GM12878 (cell line): ENCODE measurements at places on chromosomes 1 and 21.

GRCh38 chr1:5810553-5811270 lies 181.5 kb downstream of the NPHP4 start:
- DNase-seq: no peak

DNA sequence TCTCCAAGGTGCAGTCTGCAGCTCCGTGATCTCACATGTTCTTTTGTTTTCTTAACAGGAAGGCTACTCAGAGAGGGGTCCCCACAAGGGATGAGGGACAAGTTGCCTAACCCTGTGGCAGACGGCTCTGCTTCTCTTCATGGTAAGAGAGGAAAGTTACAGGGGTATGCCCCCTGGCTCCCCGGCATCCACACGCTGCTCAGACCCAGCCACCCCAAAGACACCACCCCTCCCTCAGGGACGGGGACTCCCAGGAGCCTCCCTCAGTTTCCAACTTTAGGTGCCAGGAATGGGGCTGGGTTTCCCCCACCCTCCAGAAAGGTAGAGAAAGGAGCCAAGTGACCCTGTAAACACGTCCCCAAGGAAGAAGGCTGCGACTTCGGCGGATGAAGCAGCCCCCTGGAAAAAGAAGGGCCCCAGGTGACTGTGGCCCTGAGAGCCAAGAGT lies 19.7 kb downstream of the OPTC start:
- DNase-seq: no peak

DNA sequence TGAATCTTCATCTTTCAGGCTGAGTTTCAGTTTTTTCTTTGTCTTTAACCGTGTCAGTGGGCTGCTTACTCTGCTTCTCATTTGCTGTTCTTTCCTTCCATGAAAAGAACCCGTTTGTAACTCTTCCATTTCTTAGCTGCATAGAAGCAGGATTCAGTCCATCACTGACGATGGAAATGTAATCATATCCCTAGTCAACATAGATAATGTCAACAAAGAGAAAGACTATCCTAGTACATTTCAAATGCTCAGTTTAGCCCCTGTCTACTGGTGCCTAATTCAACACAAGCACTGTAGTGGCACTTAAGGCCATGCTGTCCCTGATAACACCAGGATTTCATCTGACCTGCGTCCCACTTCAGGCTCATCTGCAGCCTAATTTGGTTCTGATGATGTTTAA lies 376 bp downstream of the GBP1 start:
- no peak for DNase-seq

DNA sequence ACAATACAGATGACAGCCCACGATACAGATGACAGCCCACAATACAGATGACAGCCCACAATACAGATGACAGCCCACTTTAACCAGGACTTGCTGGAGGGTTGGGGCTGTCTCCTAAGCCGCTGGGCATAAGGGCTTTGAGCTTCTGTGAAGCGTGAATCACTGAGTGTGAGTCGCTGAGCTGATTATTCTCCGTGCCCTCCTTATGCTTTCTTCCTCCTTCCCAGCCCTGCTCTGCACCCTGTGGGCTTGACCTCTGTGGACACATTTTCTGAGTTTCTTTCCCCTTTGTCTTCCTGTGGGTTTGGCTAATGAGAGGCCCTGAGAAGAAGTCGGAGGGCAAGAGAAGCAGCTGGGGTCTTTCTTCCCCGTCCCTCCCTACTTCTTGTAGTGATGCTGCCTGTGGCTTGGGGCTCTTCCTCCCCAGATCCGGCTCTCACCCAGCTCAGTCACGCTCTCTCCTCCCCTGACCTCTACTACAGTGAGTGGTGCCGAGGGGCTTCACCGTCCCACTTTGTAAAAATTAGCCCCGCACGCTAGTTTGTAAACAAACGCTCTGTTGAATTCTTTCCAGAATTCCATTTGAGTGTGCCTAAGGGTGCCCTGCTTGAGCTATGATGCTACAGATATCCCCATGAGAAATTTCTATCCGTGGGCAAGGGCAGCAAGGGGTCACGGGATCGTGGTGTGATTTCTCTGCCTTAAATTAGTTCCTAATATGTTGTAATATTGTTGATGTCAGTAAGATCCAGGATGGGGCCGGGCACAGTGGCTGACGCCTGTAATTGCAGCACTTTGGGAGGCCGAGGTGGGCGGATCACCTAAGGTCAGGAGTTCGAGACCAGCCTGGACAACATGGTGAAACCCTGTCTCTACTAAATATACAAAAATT lies 46.4 kb upstream of the SOD1 start:
- DNase-seq: no peak

- no peak for DNase-seq
Observed at GRCh38 chr1:2085080-2085479, 34.9 kb downstream of the PRKCZ start.

DNA sequence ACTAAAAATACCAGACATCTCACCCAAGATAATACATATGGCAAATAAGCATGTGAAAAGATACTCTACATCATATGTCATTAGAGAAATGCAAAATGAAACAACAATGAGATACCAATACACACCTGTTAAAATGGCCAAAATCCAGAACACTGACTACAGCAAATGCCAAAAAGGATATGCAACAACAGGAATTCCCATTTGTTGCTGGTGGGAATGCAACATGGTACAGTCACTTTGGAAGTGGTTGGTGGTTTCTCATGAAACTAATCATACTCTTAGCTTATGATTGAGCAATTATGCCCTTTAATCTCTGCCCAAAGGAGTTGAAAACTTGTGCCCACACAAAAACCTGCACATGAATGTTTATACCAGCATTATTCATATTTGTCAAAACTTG lies 6.4 kb upstream of the RGS2 start:
- no peak for DNase-seq

- DNase-seq: no peak
Observed at GRCh38 chr1:3003941-3004270, 17.4 kb upstream of the ACTRT2 start.

- DNase-seq: no peak
Observed at GRCh38 chr1:24545662-24546061, 10.2 kb upstream of the NCMAP start.
